ENCODE measurements at places on chromosomes 7 and 10.

DNA sequence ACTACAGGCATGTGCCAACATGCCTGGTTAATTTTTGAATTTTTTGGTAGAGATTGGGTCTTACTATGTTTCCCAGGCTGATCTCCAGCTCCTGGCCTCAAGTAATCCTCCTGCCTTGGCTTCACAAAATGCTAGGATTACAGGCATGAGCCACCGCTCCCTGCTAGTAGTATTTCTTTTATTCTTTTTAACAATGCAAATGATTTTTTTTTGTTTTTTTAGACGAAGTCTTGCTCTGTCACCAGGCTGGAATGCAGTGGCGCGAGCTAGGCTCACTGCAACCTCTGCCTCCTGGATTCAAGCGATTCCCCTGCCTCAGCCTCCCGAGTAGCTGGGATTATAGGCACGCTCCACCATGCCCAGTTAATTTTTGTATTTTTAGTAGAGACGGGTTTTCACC lies 58.1 kb downstream of the SVIL start:
- no peak for DNase-seq

DNA sequence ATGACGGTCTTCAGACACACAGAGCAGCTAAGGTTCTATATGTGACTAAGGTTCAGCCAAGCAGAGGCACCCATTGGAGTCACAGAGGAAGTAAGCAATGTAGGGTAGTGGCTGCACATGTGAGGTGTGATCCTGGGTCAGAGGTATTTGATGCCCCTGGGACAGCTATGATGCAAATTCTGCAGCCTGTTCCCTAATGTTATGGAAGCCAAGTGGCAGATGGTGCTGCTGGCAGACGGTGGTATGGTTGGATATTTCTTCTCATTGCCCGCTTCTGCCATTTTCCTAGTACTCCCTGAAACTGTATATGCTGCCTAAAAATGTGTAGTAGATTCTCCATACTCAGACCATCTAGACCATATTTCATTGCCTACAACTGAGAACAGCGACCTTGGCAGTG lies 7.2 kb downstream of the TAS2R16 start:
- DNase-seq, result no peak

DNA sequence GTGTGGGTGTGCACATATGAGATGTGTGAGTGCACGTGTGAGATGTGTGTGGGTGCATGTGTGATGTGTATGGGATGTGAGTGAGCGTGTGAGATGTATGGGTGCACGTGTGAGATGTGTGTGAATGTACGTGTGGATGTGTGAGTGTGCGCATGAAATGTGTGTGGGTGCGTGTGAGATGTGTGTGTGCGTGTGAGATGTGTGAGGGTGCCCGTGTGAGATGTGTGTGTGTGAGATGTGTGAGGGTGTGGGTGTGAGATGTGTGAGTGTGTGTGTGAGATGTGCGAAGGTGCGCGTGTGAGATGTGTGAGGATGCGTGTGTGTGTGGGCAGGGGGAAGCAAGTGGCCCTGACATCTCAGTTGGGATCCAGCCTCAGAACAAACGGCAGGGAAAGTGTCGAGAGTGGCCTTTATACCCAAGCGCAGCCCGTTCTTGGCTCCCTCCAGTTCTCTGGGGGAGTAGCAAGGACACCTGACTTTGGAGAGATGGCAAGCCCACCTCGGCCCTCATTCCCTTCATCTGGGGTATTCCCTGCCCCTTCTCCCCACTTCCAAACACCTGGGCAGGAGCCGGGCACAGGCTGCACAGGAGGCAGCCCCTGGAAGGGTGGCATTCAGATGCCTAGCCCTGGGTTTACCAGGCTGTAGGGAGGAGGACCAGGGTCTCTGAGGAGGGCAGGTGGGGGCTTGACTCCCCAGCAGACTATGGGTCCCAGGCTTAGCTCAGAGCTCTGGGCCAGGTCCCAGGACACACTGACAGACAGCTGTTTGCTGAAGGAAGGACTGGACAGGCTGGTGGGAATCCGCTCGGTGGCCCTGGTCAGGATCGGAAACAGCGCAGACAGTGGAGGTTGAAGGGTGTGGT lies 31.6 kb downstream of the PPIF start:
- DNase-seq, result no peak

DNA sequence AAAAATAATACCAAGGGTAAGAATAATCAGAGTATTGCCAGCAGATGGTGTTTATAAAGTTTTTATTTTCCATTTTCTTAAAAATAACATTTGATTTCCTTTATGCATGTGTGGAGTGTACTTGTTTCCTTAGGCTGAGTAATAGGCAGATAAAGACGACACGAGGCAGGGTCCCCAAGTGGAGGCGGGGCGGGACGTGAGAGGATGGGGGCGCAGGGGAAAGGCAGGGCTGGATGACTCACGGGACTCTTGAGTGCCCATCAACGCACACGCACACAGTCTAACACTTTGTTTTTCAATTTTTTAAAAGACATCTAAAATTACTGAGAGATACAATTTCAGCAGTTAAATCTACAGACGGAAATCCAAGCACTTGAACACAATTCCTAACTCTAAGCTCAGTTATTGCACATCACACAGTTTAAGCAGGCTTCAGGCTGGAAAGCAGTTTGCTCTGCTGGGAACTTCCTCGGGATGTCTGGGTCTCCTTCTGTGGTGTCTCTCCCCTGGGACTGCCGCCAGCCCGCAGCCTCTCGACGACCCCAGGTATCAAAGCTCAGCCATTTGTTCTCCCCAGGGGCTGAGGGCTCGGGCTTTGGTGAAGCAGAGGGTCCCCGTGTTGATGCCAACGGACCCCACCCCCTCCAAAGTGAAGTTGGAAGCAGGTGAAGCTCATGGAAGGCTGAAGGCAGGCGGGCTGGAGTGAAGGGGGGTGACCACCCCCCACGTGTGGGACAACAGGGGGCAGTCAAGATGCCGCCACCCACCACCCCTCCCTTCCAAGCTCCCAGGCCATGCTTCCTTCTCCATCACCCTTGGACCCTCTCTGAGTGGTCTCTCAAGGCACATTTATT lies 29.1 kb downstream of the SPOCK2 start:
- DNase-seq, result no peak

DNA sequence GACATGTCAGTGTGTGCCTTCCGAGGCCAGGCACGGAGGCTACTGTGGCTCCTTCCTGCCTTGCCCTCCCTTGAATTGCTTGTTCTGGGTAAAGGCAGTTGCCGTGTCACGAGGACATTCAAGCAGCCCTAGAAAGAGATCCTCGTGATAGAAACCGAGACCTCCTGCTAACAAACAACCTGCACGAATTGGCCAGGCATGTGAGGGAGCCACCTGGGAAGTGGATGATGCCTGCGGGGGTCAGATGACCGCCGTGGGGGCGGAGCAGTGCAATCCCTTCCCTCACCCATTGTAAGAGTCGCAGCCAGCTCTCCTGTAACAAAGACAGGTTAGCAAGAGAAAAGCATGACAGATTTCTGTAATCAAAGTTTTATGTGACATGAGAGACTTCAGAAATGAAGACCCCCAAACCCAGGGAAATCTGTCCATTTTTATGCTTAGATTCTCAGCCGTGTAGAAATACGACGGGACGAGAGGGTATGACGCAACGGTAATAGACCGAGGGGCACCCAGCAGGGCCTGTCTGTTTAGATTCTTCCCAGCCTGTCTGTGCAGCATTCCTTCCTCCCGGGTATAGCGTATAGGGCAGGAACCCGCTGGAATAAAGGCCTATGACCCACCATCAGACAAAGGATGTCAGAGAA lies 241.7 kb downstream of the GATA3 start:
- DNase-seq, result no peak

- DNase-seq, result no peak
Observed at GRCh38 chr7:69605546-69605945, 7.3 kb downstream of the AUTS2 start.

DNA sequence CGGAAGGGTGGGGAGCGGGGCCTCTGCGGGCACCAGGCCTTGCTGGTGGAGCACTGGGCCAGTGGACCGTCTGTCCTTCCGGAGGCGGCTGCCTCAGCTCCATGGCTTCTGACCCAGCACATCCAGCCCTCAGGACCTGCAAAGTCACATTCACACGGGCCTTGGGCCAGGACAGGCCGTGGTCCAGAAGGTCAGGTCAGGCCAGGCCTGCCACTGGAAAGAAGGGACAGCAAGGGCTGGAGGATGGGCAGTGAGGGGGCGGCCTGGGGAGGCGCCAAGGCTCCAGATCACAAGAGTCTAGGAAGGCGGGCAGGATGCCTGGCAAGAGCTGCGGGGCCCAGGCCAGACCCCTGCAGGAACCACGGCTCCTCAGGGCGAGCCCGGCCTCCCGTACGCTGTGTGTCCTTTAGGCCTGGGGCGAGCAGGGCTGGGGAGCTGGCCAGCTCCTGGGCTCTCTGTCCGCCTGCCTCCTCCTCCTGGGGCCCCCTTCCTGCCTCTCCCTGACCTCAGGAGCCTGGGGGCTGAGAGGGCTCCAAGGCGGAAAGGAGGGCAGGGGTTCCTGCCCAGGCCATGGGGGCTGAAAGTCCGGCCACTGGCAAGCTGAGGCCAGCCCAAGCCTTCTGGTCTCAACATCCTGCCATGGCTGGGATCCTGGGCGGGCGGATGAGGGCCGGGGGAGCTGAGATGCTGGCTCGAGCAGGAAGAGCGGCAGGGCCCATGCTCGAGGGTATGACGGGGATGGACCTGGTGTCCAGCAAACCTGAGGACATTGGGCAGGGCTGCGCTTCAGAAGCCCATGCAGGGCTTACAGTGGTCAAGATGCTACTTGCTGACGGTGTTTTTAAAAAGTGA lies 225.8 kb downstream of the ELFN1 start:
- no peak for DNase-seq

GRCh38 chr10:108556186-108556585 lies 1367.1 kb downstream of the XPNPEP1 start:
- no peak for DNase-seq

DNA sequence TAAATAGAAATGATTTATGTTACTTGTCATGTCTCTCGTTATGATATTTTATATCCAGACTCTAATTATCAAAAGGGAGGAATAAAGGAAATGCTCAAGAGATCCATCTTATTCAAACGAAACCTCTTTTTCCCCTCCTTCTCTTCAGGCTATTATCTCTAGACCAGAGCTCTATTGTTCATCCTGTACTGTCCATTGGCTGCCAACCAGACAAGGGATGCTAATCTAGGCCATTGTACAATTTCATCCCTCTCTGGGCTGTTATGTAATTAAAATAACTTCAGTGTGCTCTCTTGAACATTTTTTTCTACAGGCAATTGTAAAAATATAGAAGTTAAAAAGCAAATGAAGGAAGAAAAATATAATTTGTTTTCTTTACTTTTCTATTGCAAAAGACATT lies 220.4 kb downstream of the HDAC9 start:
- DNase-seq, result no peak

DNA sequence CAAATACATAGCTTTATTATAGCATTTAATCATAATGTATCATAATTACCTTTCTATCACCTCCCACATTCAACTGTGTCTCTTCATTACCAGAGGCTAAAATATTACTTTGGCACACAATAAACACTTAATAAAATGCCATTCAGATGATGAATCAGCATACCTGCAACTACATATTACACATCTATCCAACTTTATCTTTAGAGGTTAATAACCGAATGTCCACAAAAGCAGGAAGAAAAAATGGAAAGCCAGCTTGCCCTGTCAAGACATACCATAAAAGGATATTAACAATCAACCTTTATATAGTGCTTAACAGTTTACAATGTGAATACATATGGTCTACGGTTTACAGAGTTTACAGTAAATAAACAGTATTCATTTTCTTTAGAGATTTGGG lies 12.7 kb downstream of the CACUL1 start:
- no peak for DNase-seq

DNA sequence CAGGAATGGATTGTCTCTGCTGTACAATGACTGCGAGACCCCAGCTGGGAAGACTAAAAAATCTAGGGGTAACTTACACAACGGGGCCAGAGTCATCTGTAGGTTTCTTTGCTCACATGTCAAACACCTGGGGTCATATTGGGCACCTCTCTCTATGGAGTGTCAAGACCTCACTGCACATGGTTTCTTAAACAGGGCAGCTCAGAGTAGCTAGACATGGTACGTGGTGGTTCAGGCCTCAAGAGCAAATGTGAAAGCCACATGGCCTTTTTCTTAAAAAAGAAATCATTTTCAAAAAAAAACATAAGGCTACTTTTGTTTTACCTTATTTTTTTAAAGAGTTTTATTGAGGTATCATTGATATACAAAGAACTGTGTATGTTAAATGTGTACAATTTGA lies 162.2 kb upstream of the ITGB1 start:
- DNase-seq, result no peak

GRCh38 chr10:101137271-101137670 lies 6.2 kb downstream of the TLX1 start:
- DNase-seq, result no peak

DNA sequence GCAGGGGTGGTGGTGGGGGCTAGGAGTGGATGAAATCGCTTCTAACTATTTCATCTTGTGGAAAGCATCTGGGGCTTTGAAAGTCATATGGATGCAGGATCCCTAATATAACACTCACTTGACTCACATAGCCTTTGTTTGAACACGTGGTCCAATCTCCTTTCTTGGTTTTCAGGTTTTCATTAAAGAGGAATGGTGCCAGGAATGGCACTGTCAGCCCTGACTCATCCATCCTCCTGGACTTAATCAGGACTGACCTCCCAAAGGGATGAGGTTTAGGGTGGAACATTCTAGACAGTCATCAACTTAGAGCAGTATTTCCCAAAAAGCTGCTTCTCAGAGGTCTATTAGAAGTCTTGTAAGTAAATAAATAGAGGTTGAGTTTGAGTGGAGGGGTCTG lies 162.0 kb upstream of the PLXNA4 start:
- DNase-seq, result no peak

DNA sequence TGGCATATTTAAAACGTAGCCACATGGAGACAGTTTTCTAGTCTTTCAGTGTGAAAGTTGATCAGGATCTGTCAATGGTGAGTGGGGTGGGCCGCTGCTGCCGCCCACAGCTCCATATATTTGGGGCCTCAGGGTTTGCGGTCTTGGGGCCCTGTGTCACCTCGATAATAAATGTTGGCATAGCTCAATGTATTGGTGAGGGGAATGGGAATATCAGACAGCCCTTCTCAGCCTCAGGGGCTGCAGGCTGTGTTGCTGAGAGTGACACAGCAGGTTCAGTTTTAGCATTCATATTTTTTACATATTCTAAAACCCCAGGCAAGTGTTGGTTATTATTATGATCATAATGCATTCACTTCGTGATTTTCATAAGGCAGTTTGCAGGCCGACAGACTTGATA lies 5.3 kb downstream of the CDH23 start:
- no peak for DNase-seq

- no peak for DNase-seq
Observed at GRCh38 chr10:43644252-43644651, 4.4 kb downstream of the ZNF32 start.
